ENCODE measurements at places on chromosomes 2 and 18.

- DNase-seq: no peak
These were observed 189.3 kb downstream of the LTBP1 start for GRCh38 chr2:33136056-33136455.

GRCh38 chr2:30662268-30663131 lies 144.7 kb downstream of the CAPN13 start:
- peak; percentile 14 for DNase-seq

- no peak for DNase-seq
These were observed 43.2 kb upstream of the NOSTRIN start for GRCh38 chr2:168758970-168759820.

GRCh38 chr2:156918410-156918809 lies 339.1 kb upstream of the GALNT5 start:
- DNase-seq: no peak

GRCh38 chr2:73776869-73777519 lies 2.9 kb downstream of the DUSP11 start:
- no peak for DNase-seq

DNA sequence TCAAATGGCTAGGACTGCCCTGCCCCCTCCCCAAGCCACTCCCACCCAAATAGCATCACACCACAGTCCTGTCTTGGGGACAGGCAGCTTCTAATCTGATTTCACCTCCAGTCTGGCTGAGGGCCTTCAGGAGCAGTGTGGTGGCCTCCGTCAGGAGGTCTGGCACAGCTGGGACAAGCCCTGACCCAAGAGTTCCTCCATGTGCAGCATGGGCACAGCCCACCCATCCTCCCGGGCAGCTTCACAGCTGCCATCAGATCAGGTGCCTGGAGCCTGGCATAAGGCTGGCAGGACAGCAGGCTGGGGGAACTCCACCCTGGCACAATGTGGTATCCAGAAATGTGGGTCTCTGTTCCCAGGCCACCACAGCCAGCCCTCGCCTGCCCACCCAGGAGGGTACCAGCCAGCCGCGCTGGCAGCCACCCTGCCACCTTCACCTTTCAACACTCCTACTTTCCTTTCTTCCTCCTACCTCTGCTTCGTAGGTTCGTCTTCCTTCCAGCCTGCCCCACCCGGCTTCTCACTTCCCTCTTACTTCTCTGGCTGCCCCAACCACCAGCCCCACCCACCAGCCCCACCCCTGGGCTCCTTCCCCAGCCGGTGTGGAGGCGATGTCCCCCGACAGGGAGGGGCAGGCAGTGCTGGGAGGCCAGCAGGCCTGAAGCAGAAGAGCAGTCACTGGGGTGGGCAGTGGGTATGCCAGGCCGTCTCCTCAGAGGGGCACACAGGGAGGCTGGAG lies at the start of gene CAPG:
TSS of gene CAPG (minus strand) at position 522 of the 739 bp plus-strand sequence. CDS start 8,221 bp downstream, outside the sequence.
- DNase-seq: peak; percentile 66

GRCh38 chr2:23530909-23531276 lies 145.9 kb downstream of the KLHL29 start:
- DNase-seq: no peak

GRCh38 chr2:137056704-137057103 lies 291.4 kb downstream of the THSD7B start:
- no peak for DNase-seq

GRCh38 chr2:98815795-98816194 lies 84.9 kb upstream of the MGAT4A start:
- DNase-seq: no peak

- no peak for DNase-seq
These were observed 51.3 kb downstream of the RNF144A start for GRCh38 chr2:6968319-6969100.

- no peak for DNase-seq
These were observed 95.3 kb downstream of the SMC6 start for GRCh38 chr2:17658251-17658843.

DNA sequence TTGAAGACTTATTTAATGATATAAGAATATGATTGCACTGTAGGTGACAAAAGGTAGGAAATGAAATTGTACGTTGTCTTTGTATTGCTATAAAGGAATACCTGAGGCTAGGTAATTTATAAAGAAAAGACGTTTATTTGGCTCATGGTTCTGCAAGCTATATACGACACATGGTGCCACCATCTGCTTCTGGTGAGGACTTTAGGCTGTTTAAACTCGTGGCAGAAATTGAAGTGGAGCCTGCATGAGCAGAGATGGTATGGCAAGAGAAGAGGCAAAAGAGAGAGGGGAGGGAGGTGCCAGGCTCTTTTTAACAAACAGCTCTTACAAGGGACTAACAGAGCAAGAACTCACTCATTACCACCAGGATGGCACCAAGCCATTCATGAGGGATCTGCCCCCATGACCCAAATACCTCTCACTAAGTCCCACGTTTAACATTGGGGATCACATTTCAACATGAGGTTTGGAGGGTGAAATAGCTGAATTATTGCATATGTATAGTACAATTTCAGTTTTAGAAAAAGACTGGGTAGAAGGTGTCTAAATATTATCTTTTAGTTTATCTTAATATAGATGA lies 86.8 kb downstream of the GULP1 start:
- no peak for DNase-seq

DNA sequence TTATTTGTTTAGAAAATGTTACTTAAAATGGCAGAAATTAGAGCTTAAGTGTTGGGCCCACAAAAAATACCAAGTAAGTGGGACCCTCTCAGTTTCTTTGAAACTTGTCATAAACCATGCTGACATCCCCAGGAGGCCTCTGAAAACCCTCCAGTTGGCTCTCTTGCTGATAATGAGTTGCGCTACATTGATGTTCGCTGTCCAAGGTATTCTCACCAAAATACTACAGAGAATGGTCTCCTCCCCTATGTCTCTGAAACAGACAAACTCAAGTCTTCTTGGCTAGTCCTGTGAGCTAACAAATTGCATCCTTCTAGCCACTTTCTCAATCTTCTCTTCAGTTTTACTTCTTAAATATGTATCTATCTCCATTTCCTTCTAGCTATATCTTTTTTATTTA lies 669.4 kb downstream of the IRS1 start:
- no peak for DNase-seq

DNA sequence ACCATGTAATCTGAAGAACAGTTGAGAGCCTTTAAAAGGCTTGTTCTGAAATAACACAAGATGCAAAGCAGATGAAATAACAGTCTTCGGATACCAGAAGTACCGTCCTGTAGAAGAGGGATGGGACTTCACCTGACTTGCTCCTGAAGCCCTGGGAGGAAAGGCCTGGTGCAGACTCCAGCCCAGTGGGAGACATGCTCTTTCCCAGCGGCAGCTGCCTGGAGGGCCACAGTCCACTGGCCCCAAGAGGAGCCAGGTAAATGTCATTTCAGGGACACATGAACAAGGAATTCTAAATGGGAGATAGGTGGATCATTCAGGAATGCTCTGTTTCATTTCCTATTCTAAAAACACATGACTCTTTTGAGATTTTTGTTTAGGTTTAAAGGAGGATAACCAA lies 22.6 kb upstream of the CHN1 start:
- DNase-seq: no peak

- no peak for DNase-seq
These were observed 50.1 kb upstream of the KCNH7 start for GRCh38 chr2:162888652-162889051.

DNA sequence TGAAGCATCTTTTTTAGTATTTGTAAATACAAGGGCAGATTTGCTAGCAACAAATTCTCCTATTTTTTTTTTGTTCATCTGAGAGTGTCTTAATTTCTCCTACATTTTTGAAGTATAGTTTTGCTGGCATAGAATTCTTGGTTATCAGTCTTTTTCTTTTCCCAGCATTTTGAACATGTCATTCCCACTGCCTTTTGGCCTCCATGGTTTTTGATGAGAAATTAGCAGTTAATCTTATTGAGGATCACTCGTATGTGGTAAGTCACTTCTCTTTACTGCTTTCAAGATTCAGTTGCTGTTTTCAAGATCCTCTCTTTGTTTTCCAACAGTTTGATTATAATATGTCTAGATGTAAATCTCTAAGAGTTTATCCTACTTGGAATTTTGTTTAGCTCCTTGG lies 16.9 kb upstream of the RNF149 start:
- DNase-seq: no peak

- DNase-seq: no peak
These were observed 162.7 kb downstream of the CAMKMT start for GRCh38 chr2:44524347-44524926.

GRCh38 chr2:157414050-157414449 lies 29.8 kb downstream of the CYTIP start:
- no peak for DNase-seq

- DNase-seq: no peak
These were observed 798.4 kb upstream of the ACVR2A start for GRCh38 chr2:147046473-147046872.

- no peak for DNase-seq
These were observed 94.2 kb downstream of the SLC8A1 start for GRCh38 chr2:40357667-40358066.

DNA sequence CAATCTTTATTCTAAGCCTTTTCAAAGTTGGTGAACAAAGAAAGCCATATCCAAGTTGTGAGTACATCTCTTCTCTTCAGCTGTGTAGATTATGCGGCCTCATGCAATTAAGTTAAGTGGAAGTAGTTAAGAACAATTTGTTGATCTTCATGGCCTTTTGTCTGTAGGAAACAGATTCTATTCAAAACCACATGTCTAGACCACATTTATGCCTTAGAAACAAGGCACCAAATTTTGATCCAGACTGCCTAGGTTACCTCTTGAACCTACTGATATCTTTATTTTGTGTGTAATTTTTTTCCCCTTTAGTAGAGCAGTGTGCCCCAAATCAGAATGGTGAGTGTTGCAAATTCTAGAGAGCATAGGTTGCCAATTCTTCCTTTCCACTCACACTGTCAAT lies 101.6 kb upstream of the CERS6 start:
- DNase-seq: no peak

DNA sequence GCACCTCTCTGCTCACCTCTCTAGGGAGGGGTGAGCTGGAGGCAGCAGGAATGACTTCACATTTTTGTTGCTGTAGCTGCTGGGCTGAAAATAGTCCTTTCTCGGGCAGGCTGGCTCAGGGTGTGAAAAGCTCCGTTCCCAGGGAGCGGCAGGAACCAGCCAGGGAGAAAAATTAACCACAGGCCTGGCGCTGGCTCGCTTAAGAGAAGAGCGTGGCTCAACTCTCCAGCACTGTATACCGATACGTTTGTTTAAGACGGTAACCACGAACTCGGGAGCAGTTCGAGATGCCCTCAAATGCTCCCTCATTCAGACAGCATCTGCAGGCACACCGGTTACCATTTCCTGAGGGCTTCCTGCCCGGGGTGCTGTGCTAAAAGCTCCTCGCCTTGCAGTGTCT lies 129.6 kb downstream of the CELF4 start:
- DNase-seq: no peak

DNA sequence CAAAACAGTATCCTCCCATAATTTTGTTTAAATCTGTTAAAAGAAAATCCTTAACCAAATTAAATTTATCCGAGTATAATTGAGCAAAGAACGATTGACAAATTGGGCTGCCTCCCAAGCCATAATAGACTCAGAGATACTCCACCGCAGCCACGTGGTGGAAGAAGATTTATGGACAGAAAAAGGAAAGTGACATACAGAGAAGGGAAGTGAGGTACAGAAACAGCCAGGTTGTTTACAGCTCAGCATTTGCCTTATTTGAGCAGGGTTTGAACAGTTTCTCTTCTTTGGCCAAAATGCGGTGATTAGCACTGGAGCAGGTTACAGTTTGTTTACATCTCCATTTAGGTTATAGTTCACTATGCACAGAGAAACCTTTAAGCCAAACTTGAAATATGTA lies 60.8 kb downstream of the KYNU start:
- no peak for DNase-seq

- DNase-seq: no peak
These were observed 458.0 kb downstream of the CPS1 start for GRCh38 chr2:211014376-211014775.

DNA sequence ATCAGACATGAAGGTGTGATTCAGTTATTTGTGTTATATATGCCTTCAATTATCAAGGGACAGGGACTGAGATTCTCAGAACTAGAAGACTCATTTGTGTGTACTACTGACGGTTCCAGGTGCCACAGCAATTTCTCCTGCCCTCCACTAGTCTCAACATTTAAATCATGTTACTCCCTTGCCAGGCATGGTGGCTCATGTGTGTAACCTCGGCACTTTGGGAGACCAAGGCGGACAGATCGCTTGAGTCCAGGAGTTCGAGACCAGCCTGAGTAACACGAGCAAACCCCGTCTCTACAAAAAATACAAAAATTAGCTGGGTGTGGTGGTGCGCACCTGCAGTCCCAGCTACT lies 1.1 kb downstream of the CNDP2 start:
- no peak for DNase-seq

GRCh38 chr18:21653361-21653760 lies 41.2 kb downstream of the SNRPD1 start:
- DNase-seq: no peak

DNA sequence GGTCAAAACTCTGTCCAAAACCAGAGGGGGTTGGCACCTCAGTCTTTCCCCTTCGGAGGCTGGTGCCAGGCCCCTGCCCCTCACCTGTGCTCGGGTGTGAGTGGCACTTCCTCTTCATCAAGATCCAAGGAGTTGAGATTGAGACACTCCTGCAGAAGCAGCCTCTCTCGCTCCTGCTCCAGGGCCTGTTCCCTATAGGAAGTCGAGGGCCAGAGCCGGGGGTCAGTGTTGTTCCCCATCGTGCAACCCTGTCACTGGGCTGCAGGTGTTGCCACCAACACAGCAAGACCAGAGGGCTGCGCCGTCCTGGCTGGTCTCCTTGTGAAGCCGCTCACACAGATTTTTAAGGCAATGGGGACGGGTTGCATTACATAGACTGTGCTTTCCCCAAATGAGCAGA lies 18.9 kb downstream of the FAM178B start:
- no peak for DNase-seq

GRCh38 chr2:219605607-219605954 lies 7.9 kb downstream of the STK11IP start:
- DNase-seq: no peak

GRCh38 chr2:98028931-98029717 lies 33.4 kb upstream of the TMEM131 start:
- DNase-seq: no peak

DNA sequence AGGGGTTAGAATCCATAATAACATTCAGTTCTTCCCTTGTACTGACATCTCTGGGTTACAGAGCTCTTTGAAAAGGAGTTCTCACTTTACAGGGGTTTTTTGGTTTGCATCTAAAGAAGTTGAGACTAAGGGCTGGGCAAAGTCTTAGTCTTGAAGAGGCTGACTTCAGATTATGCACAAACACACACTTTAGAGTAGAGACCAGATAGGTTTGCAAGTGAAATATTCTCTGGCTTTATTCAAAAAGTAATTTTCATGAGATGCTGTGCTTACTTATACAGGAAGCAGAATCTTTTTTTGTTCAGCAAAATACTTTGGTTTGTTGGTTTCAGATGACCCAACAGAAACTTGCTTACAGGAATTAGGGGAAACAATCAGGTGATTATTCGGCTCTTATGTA lies 410.9 kb upstream of the LRRTM1 start:
- DNase-seq: no peak

GRCh38 chr2:120856421-120856862 lies 120.8 kb downstream of the GLI2 start:
- no peak for DNase-seq

- DNase-seq: no peak
These were observed at the start of gene APOB for GRCh38 chr2:21043744-21044532. TSS of gene APOB (minus strand) at chr2:21044073. CDS start at chr2:21043945, 128 bp downstream.

Data from stimulated activated CD8-positive, alpha-beta memory T cell treated with anti-CD3 and anti-CD28 coated beads, Interleukin-4, amount 100 ng/mL, for 48 hours (primary cell).